D721Med (cell line): ENCODE measurements at places on chromosomes 6 and 20.
A peak's percentile ranks its signal among the peaks of the same experiment; 100 is the strongest.

- no peak for DNase-seq
Measured at GRCh38 chr20:1997483-1998192, 3.8 kb upstream of the PDYN start.

DNA sequence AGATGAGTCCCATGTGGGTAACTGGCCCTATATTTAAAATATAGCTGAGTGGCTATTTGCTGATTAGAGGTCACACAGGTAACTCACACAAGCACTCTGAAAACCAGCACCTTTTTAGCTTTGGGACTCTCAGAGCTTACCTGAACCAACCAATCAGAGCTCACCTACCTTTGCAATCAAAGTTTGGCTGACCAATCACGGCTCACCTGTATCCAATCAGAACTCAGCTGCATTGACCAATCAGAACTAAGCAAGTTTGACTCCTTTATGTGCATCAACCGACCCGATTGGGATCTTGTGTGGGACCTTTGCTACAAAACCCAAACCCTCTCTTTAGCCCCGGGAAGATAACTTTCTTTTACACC lies 106.8 kb upstream of the NXT1 start:
- DNase-seq: no peak

DNA sequence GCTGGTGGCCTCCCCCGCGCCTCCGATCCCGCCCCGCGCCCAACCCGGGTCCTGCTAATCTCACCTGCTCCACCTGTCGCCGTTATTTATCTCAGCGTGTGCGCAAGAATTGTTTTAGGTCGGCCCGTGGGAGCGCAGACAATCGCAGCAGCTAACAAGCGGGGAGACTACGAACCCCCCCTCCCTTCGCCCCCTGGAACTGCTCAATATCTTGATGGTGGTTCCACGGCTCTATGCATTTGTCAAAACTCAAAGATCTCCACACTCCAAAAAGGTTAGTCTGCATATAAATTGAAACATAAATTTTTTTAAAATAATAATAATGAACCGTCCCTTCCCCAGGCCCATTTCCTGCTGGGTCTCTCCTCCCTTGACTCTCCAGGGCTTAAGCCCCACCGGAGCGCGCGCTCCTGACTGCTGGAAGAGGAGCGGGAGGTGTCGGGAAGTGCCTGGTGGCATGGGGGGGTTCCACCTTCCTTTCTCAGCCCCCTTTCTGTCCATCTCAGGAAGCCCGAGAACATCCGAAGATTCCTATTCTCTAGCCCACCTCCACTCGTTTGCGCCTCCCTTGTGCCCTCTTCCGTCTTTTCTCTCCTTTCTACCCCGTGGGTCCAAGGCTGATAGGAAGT lies 1.6 kb upstream of the MDGA1 start:
- DNase-seq: no peak

GRCh38 chr20:17610566-17611289 lies 40.9 kb downstream of the DSTN start:
- no peak for DNase-seq

DNA sequence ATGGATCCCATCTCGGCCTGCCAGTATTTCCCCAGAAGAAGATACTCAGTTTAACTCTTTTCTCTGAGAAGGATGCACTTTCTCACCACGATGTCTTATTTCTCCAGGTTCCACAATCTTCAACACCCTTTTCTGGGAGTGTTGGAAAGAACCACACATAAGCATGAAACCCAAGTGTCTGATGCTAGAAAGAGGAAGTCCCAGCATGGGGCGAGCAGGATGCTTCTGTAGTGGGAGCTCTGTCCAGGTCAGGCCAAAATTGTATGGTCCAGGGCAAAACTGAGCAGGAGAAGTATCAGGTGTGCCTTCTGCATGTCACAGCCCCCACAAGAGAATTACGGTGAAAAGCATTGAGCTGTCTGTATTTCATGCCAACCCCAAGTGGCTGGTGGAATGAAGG lies 11.0 kb downstream of the TREM1 start:
- DNase-seq: no peak

- DNase-seq: no peak
Measured at GRCh38 chr20:46635514-46636136, 15.6 kb downstream of the SLC13A3 start.

DNA sequence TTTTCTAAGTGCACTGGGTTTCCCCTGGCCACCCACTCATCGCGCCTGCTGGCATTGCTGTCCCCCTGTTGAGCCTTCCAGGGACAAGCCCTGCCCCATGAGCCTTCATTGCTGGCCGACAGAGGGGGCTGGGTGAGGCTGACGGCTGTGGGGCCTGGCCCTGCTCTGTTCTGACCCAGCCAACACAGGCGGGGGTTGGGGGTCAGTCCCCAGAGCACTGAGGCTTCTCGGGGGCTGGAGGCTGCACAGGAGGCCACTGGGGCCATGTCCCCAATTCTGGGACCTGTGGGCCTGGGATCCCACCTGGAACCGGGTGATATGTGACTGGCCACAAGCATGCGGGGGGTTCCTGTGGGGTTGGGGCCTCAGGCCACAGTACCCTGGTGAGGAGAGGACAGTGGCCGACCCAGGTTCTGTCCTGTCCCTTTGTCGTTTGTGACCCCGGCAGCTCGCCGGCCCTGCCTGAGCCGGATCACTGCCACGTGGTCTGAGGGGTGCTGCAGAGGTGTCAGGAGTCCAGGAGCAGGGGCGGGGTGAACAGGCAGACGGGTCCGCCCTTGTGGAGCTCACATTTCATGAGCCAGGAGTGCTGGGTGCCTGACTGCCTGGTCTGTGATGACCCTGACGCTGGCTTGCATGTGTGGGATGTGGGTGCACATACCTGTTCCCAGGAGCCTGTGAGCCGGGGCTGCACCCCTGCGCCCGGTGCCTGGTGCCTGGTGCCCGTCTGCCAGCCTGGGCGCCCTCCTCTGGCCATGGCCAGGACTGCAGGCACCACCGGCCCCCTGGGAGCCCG lies 2.1 kb upstream of the COL20A1 start:
- peak; percentile 86 for DNase-seq

- DNase-seq: no peak
Measured at GRCh38 chr6:21265730-21266044, 327.9 kb upstream of the SOX4 start.

GRCh38 chr6:74070091-74070490 lies 374.1 kb downstream of the CD109 start:
- DNase-seq: no peak

DNA sequence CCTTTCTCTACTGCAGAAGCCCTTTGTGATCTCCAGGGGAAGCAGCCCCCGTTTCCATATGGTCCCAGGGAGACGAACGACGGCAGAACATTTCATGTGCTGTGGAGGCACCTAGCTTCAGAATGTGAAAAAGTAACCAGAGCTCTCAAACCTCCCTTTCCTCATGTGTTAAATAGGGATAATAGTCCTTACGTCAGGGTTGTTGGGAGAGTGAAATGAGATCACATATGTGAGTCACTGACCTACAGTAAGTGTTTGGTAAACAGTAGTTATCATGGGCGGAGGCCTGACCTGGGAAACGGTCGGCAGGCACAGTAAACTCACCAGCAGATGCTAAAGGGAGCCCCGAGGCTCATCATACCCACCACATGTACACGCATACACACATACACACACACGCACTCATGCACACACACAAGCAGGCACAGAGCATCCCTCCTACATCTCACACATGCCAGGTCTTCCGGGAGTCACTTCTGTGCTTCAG lies 89.7 kb downstream of the LY86 start:
- no peak for DNase-seq

GRCh38 chr6:141540207-141540606 lies 592.5 kb upstream of the GJE1 start:
- DNase-seq: no peak

GRCh38 chr6:72922401-72922800 lies 300.5 kb downstream of the KCNQ5 start:
- DNase-seq: no peak

GRCh38 chr20:48826883-48827771 lies 672 bp downstream of the PREX1 start:
- no peak for DNase-seq

- DNase-seq: peak; percentile 40
Measured at GRCh38 chr20:21303061-21303871, at the start of gene XRN2. Gene XRN2 (plus strand): TSS chr20:21303331. CDS start chr20:21303399, 68 bp downstream.

DNA sequence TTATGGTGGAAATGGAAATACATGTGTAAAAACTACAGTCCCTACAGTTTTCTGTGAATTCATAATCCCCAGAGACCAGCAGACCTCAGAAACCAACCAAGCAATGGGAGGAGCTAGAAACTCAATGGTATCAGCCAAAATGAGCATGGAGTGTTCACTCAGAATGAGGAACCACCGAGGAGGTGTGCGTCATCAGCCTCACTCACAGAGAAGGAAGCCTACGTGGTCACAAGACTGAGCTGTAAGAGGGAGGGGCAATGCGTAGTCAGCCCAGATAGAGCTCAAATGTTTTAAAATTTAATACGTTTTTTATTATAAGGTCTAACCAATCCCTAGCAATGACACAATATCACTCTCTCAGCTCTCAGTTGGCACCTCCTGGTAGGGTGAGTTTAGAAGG lies 17.4 kb downstream of the MYLK4 start:
- no peak for DNase-seq

DNA sequence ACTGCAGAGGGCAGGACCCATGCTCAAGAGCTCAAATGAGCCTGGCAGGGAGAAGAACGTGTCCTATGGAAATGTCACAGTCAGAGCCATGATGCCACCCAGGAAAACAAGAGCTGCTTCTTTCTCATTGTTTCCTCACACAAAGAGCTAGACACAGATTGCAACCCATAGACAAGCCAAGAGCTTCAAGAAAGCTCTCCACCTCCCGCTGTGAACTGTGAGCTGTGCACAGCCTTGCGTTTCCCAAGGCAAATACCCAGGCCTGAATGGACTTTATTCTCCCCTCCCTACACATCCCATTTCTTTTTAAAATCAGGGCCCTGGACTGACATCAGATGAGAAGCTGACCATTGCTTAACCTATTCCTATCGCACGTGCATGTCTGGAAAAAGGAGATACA lies 388.8 kb downstream of the RNGTT start:
- no peak for DNase-seq

- no peak for DNase-seq
Measured at GRCh38 chr6:3770023-3770720, 18.7 kb upstream of the PXDC1 start.

DNA sequence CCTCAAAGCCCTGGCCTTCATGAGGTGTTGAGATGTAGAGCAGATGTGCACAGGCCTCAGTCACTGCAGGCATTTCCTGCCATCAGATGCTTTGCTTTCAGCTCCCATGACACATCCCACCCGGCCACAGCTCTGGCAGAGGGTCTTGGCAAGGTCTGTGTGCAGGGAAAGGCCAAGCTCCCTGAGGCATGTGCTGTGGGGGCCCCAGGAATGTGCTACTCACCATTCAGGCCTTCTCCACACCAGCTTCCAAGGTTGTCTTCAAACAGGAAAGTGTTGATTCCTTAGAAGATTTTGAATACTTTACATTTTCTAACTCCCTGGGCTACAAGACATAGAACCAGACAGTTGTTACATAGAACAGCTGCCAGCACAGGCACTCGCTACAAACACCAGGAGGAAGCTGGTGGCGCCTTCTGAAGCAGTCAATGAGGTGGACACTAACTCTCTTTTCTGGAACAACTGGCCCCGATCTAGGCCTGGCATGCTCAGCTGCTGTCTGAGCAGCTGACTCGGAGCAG lies 27.8 kb downstream of the CASS4 start:
- no peak for DNase-seq

GRCh38 chr20:43559147-43559987 lies 540 bp downstream of the SGK2 start:
- no peak for DNase-seq

GRCh38 chr20:32470025-32470861 lies 112.1 kb downstream of the ASXL1 start:
- DNase-seq: no peak

GRCh38 chr6:26536571-26537159 lies 1.5 kb upstream of the HMGN4 start:
- no peak for DNase-seq

GRCh38 chr6:84809455-84809854 lies 45.1 kb upstream of the TBX18 start:
- no peak for DNase-seq

- peak; percentile 25 for DNase-seq
Measured at GRCh38 chr20:1437235-1437904, 29.3 kb downstream of the NSFL1C start.

DNA sequence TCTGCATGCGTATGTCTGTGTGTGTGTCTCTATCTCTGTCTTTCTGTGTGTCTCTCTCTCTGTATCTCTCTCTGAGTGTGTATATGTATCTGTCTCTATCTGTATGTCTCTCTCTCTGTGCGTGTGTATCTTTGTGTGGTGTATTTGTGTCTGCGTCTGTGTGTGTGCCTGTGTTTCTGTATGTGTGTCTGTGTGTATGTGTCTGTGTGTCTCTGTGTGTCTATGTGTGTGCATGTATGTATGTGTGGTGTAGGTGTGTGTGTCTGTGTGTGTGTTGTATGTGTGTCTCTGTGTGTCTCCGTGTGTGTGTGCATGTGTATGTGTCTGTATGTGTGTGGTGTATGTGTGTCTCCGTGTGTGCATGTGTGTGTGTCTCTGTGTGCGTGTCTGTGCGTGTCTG lies 243.0 kb upstream of the FOXQ1 start:
- no peak for DNase-seq

DNA sequence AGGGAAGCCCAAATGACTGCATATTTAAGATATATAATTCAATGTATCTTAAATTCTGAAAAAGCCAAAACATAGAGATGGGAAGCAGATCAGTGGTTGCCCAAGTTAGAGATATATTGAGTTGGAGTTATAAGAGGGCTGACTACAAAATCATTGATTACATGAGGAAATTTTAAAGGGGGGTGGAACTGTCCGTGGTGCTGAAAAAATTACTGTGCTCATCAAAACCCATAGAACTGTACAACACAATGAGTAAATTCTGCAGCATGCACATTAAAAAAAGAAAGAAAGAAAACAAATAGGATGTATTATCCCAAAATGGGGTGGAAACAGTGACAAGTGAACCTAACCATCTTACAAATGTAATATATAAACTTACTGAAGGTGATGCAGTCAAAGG lies 100.9 kb downstream of the FUT9 start:
- DNase-seq: no peak

DNA sequence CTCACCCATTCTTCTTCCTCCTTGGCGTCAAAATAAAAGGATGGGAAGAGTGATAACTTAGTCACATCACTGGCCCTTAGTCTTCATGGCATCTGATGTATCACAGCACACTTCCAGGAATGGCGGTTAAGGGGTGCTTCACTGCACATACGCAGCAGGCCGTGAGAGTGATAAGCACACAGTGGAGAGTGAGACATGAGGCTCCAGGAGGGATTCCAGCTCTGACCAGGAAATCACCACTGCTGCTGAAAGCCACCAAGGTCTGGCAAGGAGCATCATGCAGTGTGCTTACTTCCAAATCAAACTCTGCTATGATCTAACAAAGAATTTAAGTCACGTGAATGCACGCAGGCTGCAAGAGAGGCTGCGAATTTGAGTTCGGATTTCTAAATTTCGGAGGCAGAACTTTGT lies 62.4 kb downstream of the ARID1B start:
- DNase-seq: no peak
